ENCODE measurements at places on chromosomes 12 and 14. TPM values are rescaled to one million over a fixed set of nuclear protein-coding genes. Genes with fewer than 3 reads are reported as not detected.

Gene STAB2
- not detected for total RNA-seq

DNA sequence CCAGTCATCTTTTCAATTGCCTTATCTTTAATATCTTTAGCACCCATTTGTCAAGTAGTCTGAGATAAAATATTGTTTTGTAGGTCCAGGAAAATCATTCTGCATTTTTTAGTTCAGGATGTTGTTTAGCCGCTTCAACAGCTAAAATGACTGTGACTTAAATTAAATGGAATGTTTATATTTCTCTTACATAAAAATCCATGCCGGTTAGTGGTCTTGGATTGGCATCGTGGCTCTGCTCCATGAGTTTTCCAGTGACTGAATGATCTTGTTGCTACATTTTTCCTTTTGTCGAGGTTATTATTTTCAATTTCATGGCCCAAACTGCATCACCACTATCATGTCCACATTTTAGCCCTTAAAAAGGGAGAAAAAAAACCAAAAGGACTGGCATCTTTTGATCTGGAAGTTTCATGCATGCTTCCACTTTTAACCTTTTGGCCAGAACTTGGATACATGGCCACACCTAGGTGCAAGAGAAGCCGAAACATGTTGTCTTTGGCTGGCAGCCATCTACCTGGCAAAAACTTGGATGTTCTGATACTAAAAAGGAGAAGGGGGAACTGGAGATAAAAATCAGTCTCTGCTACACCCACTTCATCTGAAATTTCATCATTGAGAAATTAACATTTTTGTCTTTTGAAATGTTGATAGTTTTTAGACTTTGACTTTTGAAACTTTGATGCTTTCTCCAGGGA, 142.4 kb downstream of the OTOGL start:
- no peaks in the 10 kb centered on the region for H3K36me3 ChIP-seq
- no peak overlapping the region for H3K27ac ChIP-seq
- DNase-seq: no peak
- no peaks in the 10 kb centered on the region for H3K4me1 ChIP-seq
- H3K27me3 ChIP-seq: no peaks in the 10 kb centered on the region

GRCh38 chr14:63573581-63573980, 30.4 kb upstream of the PPP2R5E start:
- H3K27me3 ChIP-seq: no peaks in the 10 kb centered on the region
- no peaks in the 10 kb centered on the region for H3K36me3 ChIP-seq
- DNase-seq: no peak
- no peak overlapping the region for H3K4me3 ChIP-seq
- no peak overlapping the region for H3K27ac ChIP-seq
- no peaks in the 10 kb centered on the region for H3K4me1 ChIP-seq

Gene AQP2
- not detected for total RNA-seq
